Activated T-cell treated with anti-CD3 and anti-CD28 coated beads for 1 hour (primary cell): ENCODE measurements at places on chromosomes 13 and 19.

- DNase-seq, result no peak
These were observed 398.9 kb upstream of the ZNF507 start for GRCh38 chr19:31946491-31946890.

- no peak for DNase-seq
These were observed 11.6 kb upstream of the GTF2F2 start for GRCh38 chr13:45108716-45109101.

GRCh38 chr19:28221736-28222135, 991.2 kb downstream of the UQCRFS1 start:
- no peak for DNase-seq

GRCh38 chr19:30551271-30551670, 179.1 kb downstream of the ZNF536 start:
- no peak for DNase-seq

DNA sequence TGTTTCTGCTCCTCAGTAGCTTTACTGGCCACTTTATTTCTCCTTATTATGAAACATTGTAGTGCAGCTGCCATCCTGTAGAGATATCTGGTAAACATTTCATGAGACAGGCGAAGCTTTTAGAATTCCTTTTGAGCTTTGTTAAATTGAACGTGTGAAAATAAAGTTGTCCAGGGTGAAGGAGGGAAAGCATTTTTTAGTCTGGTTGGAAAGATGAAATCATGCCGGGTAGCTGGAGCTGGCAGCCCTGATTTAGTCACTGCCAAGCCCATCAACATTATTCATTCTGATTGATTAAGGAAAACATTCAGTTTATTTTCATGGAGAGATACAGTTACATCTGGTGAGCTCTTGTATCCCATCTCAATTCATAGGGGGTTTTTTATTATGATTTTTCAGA, 326.2 kb upstream of the GPC6 start:
- DNase-seq, result no peak

DNA sequence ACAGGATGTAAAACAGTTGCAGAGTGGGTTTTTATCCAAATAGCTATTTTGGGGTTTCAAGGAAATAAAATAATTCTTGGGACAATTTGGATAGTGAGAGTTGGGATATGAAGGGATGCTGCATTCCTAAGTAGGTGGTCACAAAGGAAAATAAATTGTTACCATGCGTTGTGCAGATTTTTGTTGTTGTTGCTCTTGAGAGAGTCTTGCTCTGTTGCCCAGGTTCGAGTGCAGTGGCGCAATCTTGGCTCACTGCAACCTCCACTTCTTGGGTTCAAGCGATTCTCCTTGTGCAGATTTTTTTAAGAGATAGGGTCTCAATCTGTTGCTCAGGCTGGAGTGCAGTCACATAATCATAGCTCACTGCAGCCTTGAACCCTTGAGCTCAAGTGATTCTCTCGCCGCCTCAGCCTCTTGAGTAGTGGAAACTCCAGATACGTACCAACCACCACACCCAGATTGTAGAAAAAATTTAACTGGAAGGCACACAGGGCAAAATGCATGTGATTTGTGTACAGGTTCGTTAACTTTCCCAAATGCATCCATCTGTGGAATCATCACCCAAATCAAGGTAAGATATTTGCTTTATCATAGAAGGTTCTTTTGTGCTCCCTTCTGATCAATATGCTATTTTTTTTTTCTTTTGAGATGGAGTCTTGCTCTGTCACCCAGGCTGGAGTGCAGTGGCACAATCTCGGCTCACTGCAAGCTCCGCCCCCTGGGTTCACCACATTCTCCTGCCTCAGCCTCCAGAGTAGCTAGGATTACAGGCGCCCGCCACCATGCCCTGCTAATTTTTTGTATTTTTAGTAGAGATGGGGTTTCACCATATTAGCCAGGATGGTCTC, 16.0 kb downstream of the SLC1A5 start:
- DNase-seq, result no peak

DNA sequence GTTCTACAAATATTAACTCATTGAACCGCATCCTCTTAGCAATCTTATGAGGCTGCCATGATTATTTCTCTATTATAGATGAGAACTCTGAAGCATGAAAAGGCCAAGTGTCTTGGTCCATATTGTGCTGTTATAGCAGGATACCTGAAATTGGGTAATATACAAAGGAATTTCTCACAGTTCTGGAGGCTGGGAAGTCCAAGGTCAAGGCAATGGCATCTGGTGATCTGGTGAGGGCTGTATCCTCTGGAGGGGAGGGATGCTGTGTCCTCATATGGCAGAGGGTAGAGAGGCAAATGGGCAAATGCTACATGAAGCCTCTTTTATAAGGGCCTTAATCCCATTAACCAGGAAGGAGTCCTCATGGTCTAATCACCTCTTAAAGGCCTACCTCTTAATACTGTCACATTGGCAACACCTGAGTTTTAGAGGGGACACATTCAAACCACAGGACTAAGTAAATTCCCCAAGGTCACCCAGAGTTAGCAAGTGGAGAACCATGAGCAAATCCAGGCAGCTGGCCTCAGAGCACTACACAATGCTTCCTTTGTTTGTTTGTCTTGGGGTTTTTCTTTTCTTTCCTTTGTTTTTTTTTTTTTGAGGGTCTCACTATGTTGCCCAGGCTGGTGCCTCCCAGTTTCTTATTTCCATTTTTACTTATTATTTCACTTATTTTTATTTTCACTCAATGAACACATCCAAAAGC, 55.9 kb upstream of the LATS2 start:
- no peak for DNase-seq

DNA sequence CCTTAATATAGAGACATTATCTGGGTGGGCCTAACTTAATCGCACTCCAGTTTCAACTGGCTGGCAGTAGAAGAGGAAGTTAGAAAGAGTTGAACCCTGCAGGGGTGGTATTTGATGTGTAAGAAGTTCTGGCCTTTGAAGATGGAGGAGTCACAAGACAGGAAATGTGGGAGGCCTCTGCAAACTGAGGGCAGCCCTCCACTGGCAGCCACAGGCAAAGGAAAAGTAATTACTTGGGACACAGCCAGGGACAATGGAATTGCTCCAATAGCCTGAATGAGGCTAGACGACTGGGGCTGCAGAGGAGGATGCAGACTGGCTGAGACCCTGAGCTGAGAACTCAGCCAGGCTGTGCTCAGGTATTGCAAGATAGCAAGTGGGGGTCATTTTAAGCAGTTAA, 703.3 kb upstream of the ARGLU1 start:
- no peak for DNase-seq

DNA sequence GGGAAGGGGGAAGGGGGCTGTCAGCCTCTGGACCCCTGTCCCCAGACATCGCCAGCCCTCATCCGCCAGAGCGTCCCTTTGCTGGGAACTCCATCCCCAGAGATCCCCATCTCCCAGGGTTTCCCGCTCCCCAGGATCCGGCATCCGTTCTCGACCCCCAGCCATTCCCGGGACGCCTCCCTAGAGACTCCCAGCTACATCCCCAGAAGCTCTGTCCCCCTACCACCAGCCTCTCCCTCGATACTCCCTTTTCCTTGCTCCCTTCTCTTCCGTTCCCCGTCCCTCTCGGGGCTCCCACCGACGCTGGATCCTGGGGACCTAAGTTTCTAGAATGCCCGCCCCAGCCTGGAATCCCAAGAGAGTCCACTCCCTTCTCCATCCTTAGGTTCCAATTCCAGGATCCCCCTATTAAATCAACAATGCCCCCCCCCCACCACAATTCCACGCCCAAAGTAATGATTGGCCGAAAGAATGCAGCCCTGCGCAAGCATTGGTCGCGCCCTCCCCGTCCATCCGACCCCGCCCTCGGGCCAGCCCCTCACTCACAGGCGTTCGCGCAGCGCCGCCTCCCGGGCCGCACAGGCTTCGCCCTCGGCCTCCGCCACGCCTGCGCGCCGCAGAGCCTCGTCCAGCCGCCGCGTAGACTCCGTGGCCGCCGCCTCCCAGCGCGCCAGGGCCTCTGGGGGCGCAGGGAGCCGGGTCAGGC, 3.2 kb downstream of the CCDC194 start:
- peak; percentile 84 for DNase-seq

DNA sequence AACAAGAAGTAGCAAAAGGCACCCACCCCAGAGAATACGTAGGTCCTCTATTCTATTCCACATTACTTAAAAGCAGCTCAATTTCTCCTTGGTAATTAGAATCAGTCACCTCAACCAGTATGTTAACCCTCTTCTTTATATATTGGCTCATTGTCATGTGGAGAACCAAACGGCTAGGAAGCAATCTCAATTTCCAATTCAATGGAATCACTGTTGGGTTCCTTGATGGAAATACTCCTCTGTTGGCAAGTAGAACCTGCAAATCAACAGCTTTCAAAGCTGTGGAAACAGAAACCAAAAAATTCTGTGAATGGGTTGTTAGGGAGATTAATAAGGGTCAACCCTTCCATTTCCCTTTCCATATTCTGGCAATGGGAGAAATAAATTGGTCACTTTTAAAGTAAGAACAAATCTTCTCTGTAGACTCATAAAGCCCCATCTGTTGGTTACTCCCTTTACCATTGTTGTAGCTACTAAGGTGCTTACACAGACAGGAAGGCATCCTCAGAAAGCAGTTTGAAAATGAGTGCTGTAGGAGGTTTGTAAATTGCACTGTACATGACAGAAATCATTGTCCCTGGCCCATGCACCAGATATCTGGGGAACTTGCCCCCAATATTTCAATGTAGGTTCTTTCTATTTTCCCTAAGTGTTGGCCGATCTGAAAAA, 138.6 kb upstream of the UFM1 start:
- DNase-seq, result no peak

GRCh38 chr13:78420814-78421213, 182.5 kb downstream of the POU4F1 start:
- DNase-seq, result no peak

DNA sequence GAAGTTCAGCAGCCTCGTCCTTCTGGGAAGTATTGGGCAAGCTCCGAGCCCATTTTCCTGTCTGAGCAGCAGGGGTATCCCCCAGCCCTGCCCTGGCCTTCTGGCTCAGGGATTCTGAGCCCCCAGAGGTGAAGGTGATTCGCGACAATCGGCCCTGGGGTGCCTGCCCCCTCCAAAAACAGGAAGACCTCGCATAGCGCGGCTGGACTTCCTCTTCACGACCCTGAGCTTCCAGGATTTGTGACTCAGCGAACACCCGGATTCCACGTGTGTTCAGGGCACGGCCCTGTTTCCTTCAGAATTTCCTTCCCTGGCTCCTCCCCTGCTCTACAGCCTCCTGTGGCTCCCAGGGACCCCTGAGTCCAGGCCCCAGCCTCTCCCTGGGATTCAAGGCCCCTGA, at the start of gene SEMA6B:
Gene SEMA6B (minus strand): TSS at position 116 of the 400 bp plus-strand sequence. CDS start 1,227 bp downstream, outside the sequence.
- DNase-seq, result no peak

DNA sequence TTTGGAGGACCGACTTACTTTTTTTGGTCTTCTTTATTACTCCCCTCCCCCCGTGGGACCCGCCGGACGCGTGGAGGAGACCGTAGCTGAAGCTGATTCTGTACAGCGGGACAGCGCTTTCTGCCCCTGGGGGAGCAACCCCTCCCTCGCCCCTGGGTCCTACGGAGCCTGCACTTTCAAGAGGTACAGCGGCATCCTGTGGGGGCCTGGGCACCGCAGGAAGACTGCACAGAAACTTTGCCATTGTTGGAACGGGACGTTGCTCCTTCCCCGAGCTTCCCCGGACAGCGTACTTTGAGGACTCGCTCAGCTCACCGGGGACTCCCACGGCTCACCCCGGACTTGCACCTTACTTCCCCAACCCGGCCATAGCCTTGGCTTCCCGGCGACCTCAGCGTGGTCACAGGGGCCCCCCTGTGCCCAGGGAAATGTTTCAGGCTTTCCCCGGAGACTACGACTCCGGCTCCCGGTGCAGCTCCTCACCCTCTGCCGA, 409 bp downstream of the FOSB start:
- DNase-seq, result no peak

GRCh38 chr13:100432611-100433010, 156.0 kb downstream of the GGACT start:
- DNase-seq, result no peak

DNA sequence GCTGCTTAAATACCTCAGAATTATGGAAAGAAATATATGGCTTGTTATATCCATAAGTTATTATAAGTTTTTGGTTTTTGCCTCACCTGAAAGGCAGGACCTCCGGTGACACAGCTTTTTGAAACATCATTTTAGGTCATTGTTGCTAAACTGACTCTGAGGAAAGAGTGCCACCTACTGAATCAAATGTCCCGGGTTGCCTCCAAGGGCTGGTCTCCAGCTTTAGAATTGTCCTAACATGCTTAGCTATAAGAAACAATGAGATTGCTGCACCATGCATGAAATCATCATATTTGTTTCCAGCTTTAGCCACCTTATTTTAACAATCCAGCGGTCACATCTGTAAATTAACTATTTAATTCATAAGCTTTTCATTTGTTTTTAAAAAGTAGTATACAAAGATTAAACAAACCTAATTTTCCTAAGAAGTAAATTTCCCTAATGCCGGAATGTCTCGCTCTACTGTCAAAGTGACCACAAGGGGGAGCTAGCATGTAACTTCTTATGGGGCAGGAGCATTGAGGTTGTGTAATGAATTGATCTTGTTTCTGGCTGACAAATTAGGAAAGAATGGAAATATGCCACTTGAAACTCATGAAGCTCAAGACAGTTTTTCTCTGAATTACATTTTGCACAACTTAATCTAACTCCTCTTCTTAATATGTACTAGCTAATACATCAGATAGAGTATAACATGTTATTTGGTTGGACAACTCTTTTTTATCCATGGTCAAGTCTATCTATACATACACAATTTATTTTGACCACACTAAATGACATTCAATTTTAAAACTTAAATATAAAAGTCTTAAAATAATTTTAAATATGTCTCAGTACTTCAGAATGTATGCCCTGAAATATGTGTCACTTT, 6.7 kb upstream of the PCDH17 start:
- no peak for DNase-seq

DNA sequence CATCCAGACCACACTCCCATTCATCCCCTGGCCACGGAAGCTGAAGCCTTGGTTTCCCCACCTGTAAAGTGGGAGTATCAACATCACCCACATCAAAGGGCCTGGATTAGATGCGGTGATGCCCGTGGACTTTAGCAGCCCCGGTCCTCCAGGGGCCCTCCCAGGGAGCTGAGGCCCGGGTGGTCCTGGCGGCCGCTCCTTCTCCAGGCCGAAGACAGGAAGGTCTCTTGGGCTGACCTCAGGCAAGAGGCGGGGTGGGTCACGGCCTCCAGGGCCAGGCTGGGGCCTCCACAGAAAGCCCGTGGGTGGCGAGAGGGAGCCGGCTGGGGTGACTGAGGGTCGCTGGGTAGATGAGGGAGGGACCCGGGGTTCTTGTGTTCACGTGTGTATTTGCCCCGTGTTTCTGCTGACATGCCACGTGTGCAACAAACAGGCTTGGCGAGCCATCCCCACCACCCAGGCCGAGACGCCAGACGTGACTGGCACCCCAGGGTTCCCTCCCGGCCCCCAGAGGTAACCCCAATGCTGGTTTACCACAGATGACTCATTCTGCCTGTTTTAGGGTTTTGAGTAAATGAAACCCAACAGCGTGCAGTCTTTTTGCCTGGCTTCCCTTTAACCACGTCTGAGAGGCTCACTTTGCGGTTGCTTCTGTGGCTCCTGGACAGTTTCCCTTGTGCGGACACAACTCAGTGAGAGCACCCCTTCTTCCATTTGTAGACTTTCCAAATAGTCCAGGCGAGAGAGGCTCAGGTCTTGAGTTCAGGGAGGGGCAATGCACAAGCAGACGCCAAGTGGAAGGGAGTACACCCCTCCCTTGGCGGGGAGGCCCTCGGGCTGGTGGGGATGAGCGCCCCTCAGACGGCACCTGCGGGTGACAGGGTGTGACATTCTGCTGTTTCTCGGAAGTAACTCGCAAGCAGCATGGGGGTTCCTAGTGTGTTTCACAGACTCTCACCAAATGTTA, 42.9 kb downstream of the C13orf46 start:
- no peak for DNase-seq
